ENCODE measurements at places on chromosomes 5 and 9.

- DNase-seq = no peak
These were observed 229.1 kb upstream of the TRPC7 start for GRCh38 chr5:136594416-136594815.

- DNase-seq = no peak
These were observed 133.7 kb upstream of the FBXL17 start for GRCh38 chr5:108515517-108516105.

DNA sequence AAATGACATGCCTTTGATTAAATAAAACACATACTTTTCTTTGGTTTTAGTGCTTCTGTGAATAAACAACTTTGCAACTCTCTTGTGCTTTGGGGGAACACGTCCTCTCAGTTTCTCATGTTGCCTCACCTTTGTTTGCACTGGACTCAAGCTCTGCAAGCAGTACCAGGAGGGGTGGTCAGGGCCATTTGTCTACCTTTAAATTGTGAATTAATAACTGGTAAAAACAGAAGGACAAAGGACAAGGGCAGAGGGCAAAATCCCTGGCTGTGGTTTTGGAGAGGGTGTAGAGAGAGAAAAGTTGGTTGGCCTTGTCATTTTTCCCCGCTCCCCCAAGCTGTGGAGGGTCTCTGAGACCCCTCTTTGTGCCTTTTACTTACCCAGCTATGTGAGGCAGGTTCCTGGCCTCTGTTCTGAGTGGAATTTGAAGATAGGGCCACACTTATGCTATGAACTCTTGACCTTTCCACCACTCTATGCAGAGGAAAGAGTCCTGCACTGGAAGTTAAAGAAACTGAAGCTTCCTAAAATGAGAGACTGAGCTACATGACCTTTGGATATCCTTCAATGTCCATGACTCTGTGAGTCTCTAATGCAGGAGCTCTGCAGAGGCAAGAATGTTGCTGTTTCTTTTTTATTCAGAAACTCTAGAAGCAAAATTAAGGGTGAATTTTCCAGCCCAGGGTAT lies 55.1 kb upstream of the MOCS2 start:
- no peak for DNase-seq

DNA sequence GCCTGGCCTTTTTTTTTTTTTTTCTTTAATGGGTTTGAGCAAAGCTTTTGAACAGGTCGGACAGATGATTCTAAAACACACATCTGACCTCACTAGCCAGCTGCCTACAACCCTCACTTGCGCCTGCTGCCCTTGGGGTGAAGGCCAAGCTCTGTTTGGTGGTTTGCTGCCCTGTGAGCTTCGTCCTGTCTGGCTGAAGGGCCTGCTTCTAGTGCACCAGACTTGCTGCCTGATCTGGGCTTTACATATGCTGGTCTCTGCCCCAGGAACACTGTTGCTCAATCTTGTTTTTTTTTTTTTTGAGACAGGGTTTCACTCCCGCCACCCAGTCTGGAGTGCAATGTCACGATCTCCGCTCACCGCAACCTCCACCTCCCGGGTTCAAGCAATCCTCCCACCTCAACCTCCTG lies 16.4 kb upstream of the DOLPP1 start:
- DNase-seq = no peak

GRCh38 chr9:110591526-110591925 lies 12.0 kb upstream of the SVEP1 start:
- no peak for DNase-seq

- no peak for DNase-seq
These were observed 49.0 kb downstream of the NPR3 start for GRCh38 chr5:32760091-32760509.

GRCh38 chr5:24819841-24820240 lies 175.1 kb upstream of the CDH10 start:
- no peak for DNase-seq

DNA sequence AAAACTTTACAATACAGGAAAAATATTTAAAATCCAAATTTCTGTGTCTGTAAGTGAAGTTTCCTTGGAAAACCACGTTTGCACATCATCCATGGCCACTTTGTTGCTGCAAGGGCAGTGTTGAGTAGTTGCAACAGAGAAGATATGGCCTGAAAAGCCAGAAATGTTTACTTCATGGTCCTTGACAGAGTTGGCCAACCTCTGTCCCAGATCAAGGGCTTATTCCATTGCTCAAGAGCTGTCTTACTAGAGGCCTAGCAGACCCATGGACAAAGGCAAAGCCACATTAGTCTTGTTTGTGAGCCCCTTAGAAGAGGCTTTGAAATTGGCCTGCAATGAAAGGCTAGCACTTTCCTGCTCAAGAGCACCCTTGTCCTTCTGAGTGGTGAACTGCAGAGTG lies 119.4 kb downstream of the GAS1 start:
- DNase-seq = no peak

DNA sequence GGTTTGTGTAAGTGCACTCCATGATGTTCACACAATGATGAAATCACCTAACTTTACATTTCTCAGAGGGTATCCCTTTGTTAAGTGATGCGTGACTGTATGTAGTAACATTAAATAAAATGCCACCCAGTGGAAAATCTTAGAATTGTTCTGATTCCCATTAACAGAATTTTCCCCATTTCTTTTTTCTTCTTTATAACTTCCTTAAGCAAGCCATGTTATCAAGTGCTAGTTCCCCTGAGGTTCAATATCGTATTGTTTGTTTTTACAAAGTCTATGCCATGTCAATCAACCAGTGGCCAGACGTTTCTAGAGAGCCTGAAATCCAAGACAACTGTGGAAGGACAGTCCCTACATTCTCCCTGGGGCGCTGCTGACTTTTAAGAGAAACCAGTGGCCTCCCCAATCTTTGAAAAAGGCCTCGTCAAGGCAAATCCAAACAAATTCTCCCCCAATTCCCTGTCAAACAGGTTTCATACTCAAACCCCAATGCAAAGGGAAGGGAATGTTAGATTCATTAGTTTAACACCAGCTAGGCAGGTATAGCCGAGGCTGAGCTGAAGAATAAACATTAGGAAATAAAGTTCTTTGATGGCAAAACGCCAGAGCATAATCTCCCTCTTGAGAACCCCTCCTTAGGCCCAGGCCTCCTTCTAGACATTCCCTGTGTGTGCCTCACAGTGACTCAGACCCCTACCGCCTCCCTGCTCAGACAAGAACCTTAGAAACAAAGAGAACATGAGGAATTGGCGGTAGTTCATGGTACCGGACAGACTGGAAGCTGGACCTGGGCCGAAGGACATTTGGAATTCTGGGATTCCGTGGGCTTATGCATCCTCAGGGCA lies 198.7 kb downstream of the GNA14 start:
- no peak for DNase-seq

GRCh38 chr9:88476491-88477271 lies 58.3 kb upstream of the NXNL2 start:
- no peak for DNase-seq

DNA sequence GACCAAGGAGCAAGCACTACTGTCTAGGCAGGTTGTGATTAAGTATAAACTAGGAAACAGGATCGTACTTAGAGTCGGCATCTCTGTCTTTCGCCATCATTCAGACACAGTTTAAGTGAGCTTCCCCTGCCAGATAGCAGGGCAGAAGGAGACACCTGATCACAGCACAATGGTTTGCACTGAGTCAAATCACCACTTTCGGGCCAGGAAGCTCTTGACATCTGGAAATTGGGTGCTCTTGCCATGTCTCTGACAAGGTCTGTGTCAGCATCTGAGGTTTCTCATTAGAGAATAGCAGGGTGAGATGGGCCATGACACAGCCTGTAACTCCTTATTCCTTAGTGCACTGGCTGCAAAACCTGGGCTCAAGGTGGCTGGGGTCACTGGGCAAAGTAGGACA lies 8.3 kb downstream of the ADRB2 start:
- DNase-seq = no peak
